ENCODE measurements at places on chromosomes 4 and X. TPM values are rescaled to one million over a fixed set of nuclear protein-coding genes. Genes with fewer than 3 reads are reported as not detected.

TRIM2 gene
- total RNA-seq, result 27.6 TPM

MAOA gene
- 29.6 TPM for total RNA-seq

BMP3 gene
- total RNA-seq, result 1.3 TPM

TRIM61 gene
- total RNA-seq, result 0.94 TPM

MRFAP1 gene
- 244 TPM for total RNA-seq

SUPT20HL1 gene
- total RNA-seq, result not detected

RAB40A gene
- 1.3 TPM for total RNA-seq

CT45A5 gene
- total RNA-seq, result not detected

BMP15 gene
- total RNA-seq, result not detected

GPRASP1 gene
- total RNA-seq, result 19.9 TPM

COX18 gene
- 8.6 TPM for total RNA-seq

CFAP47 gene
- 0.09 TPM for total RNA-seq

CPE gene
- 417 TPM for total RNA-seq

FGFR3 gene
- total RNA-seq, result 4.0 TPM

KLB gene
- total RNA-seq, result not detected

SLC7A11 gene
- total RNA-seq, result 1.5 TPM

CMC4 gene
- total RNA-seq, result 4.8 TPM

PIGA gene
- 20.4 TPM for total RNA-seq

MAGEB17 gene
- total RNA-seq, result not detected

SRPK3 gene
- 8.0 TPM for total RNA-seq

ZNF732 gene
- 0.45 TPM for total RNA-seq

FRG2 gene
- total RNA-seq, result not detected

USP51 gene
- 1.4 TPM for total RNA-seq

SORCS2 gene
- 8.4 TPM for total RNA-seq

NAP1L2 gene
- total RNA-seq, result 7.2 TPM

STATH gene
- total RNA-seq, result not detected

MAGEC2 gene
- not detected for total RNA-seq

ENPP6 gene
- 1.8 TPM for total RNA-seq

All from aorta (tissue), 5 donors.